Fibroblast of skin of abdomen (primary cell): ENCODE measurements at places on chromosomes 16 and 17.

DNA sequence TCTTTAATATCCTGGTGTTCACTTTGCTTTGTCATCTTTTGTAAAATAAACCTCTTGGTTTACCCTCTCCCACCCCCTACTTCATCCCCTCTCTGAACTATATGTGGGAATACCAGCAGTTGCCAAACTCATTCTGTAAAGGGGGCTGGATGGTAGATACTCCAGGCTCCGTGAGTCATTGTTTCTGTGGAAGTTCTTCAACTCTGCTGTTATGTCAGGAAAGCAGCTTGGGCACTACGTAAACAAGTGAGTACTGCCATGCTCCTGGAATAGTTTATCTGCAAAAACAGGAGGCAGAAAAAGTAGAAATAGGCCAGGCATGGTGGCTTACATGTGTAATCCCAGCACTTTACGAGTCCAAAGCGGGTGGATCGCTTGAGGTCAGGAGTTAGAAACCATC is 17.6 kb downstream of the MVP start:
- DNase-seq = no peak

DNA sequence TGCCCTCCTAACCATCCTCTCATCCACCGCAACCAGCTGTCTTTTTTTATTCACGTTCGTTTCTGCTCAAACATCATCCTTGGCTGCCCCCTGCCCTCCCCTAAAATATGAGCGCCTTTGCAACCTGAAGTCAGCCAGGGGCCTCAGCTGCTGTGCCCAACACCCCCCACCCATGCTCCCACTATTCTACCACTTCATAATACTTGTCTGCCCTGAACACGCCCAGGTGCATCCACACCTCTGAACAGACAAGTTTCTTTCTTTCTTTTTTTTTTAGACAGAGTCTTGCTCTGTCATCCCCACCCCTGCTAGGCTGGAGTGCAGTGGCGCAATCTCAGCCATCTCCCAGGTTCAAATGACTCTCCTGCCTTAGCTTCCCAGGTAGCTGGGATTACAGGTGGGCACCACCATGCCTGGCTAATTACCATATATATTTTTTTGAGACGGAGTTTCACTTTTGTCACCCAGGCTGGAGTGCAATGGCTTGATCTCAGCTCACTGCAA is 26.9 kb downstream of the CEP295NL start:
- DNase-seq = no peak

DNA sequence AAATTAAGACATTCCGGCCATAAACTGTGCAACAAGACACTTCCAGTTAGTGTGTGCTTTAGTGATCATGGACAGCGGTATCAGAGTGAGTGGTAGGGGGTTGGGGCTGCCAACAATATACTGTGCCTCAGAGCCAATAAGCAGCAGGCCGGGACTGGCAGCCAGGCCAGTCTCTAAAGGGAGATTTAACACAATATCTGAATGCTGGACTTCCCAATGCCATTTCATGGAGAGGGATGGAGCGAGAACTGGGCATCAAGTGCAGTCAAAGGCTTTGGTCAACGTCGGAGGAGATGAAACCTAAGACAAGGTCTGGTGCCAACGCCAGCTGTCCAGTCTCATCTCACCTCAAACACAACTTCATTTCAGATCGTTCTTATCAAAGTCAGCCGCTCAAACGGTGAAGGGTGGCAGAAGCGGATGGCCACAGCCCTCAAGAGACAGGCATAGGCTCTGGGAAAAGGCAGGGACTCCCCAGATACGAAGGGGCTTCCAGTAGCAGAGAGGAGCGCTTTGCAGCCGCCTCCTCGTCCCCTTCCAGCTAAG is 935 bp downstream of the USP32 start:
- peak; percentile 46 for DNase-seq

GRCh38 chr16:85788819-85789218 is 10.5 kb downstream of the EMC8 start:
- no peak for DNase-seq

- DNase-seq = no peak
Observed at GRCh38 chr17:82269138-82269881, 4.2 kb downstream of the CSNK1D start.

DNA sequence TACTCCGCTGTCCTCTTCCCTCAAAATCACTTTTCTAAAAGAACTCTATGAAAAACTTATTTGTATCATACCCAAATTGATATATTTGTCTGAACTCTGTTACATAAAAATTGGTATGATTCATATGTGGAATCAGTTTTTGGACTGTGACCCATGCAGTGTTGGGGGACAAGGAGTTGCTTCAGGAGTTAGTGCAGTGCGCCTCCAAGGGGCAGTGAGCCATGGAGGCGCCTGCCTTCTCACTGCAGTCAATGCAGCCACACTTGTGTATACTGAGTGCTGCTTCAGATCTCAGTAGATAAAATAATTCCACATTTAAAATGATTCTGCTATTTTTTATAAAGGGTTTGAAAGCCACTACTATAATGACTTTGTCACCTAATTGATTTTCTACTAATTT is 32.5 kb downstream of the DGKE start:
- no peak for DNase-seq

DNA sequence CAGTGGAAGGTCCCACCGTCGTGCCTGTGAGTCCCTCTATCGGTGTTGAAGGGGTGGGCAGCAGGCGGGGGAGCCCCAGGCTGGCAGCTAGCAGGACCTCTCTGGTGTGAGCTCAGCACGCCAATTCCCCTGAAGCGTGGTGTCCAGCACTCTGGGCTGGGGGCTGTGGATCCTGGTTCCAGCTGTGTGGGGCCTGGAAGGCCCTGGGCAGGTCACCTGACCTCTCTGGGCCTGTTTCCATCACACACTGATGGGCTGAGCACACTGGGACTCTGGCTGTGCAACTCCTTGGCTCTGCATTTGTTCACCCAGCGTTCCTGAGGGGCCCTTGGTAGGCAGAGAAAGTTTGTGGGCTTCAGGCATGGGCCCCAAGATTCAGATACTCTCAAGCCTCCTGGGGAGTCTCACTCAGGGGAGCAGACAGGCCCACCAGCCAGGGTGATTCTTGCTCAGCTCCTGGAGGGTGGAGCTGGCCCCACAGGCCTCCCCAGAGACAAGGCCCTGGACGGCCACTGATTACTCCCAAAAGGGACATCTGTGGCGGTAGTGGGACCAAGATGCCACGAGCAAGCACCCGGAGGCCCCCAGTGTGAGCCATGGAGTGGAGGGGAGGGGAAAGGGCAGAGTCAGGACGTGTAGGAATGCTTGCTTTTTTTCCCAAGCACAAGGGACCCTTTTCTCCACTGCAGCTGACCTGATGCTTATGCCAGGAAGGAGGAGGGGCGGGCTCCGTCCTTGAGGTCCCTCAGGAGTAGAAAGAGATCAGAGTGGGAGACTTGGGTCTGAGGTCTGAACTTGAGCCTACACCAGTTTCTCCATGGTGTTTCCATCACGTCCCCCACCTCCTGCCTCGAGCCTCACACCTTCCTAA is 8.5 kb downstream of the SCGB1C2 start:
- no peak for DNase-seq

GRCh38 chr17:81428948-81429774 is 33.9 kb downstream of the BAHCC1 start:
- DNase-seq = peak; percentile 77

DNA sequence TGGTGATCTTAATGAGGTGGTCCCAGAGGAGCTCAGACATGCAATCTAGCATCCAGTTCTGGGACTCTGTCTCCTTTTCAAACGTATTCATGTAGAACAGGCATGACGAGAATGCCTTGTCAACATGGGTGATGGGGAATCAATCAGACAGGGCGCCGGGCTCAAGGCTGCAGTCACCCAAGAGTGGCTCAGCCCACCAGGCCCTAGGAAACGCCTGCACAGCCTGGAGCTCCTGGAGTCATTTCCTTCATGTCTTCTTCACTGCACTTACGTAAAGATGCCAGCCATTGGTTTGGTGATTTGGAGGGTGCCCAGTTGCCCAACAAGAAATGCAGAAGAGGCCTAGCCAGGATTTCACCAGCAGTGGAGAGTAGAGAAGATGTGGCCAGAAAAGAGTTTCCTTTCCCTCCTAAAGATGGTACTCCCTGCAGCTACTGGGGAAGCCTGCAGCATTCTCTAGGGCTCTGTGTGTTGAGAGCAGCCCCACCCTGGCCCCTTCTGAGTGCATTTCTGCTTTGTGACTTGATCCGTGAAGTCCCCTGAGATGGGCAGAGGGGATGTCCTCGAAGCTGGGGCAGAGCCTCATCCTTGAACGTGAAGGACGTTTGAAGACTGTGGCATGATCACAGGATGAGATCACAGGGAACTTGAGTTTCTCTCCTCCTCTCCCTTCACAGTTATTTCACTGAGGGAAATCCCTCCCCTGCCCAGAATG is 24.0 kb upstream of the STH start:
- DNase-seq = no peak

DNA sequence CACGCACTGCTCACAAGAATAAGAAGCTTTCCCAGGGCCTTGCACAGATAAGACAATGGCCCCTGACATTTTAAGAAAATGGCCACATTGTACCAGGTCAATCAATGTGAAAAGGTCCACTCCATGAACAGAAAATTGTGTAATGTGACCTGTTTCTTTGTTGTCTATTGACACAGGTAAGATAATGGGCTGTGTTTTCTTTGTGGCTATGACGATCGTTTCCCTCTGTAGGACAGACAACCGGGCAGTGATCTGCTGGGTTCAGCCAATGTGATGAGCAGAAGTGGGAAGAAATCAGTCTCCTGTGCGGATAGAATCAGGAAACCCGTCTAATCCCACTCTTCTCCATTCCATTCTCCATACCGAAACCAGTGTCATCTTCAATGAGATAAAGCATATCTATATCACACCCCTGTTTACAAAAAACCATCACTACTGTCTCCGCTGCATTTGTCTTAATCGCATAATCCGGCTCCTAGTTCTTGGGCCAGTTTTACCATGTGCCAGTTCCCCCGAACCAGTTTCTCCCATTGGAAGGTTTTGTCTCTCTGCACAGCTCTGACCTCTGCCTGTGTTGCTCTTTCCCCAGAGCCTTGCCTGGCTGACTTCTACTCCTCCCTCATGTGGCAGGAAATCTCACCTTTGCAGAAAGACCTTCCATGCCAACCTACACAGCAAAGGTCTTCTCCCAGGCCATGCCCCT is 66.9 kb upstream of the ATF7IP2 start:
- DNase-seq = no peak

DNA sequence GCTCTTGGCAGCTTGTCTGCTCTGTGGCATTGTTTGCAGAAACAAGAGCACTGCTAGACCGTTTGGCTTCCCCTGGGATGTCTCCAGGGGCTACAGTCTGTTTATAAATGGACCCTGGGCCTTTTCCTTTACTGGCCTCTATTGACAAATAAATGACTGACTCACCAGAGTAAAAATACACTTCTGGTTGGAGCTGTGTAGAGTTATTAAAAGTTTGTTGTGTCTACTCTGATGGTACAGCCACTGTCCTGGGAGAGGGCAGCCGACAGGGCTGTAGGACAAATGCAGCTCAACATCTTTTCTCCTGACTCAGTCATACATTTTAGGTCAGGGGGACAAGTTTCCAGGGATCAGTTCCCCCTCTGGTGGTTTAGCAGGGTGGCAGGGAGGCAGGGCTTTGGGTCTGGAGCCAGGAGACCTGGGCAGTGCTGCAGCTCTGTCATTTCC is 30.0 kb downstream of the FOXL1 start:
- DNase-seq = no peak

- DNase-seq = no peak
Observed at GRCh38 chr16:60763869-60764268, 1272.4 kb downstream of the CDH8 start.

GRCh38 chr16:11254913-11255736 is 879 bp downstream of the SOCS1 start:
- peak; percentile 52 for DNase-seq

DNA sequence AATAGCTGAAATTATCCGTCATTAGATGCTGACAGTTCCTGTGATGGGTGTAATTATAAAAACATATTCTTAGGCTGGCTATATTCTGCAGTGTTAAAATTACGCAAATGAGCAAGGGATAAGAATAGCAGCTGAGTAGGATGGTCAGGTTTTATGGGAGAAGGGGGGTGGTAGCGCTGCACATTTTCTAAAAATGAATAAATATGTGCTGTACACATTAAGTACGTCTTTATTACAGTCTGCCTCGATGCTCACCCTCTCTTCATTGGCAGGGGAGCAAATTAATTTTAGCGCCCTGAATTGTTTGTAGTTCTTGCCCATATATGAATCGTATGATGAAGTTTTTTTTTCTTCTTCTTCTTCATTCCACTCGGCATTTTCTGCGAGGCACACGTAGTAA is 244.2 kb downstream of the SNX29 start:
- DNase-seq = no peak

- peak; percentile 98 for DNase-seq
Observed at GRCh38 chr17:45371414-45372324, 54.8 kb upstream of the MAP3K14 start.

GRCh38 chr17:78648293-78648692 is 71.1 kb upstream of the DNAH17 start:
- no peak for DNase-seq

DNA sequence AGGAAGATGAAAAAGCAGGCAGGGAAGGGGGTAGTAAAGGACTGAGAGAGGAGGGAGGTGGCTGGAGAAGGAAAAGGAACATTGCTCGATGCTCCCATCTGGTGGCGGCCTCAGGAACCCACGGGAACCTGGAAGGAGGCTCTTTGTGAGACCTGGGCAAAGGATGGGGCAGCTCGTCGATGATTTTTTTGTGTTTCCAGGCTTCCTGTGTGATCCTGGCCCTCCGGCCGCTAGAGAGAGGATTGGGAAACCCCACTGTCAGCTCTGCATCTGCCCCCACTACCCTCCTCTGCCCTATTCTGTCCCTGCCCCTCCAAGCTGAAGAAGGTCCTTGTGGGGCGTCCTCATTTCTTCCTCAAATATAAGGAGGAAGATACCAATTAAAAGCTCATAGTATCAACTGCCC is 6.6 kb downstream of the WFIKKN2 start:
- DNase-seq = peak; percentile 61

- DNase-seq = no peak
Observed at GRCh38 chr17:4317610-4318009, 48.9 kb downstream of the UBE2G1 start.

DNA sequence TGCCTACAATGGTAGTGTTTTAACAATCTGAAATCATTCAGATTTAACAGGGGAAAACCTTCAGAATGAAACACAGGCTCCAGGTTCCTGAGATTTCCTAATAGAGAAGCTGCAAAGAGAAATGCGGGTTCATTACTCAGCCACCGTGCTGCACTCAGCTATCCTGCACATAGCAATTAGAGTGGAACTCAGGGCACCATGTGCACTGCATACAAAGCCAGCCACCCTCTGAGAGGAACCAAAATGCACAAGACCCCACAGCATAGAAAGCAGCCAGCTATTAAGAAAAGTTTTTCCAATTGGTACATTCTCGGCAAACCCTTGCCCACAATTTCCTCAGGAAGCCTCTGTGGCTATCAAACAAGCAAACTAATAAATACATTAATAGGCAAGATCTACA is 37.4 kb downstream of the TOM1L2 start:
- no peak for DNase-seq

GRCh38 chr17:61611323-61611722 is 20.3 kb upstream of the NACA2 start:
- DNase-seq = no peak

- DNase-seq = no peak
Observed at GRCh38 chr16:1903220-1903574, 15.0 kb downstream of the HS3ST6 start.

- no peak for DNase-seq
Observed at GRCh38 chr16:87851141-87851587, 18.1 kb downstream of the SLC7A5 start.

- DNase-seq = no peak
Observed at GRCh38 chr17:15981208-15981607, 18.3 kb downstream of the ZSWIM7 start.
